ENCODE measurements at places on chromosomes 2 and 18. TPM values are rescaled to one million over a fixed set of nuclear protein-coding genes. Genes with fewer than 3 reads are reported as not detected.

Gene MC4R
- total RNA-seq: not detected

Gene RAB6C
- total RNA-seq: not detected

Gene QPCT
- 9.7 TPM for total RNA-seq

Gene SLC4A1AP
- 15.6 TPM for total RNA-seq

All from hair follicular keratinocyte (primary cell).